Hematopoietic multipotent progenitor cell treated with erythropoietin and hydrocortisone succinate and interleukin-3 and kit ligand, for 8 days (in vitro differentiated cells): ENCODE measurements at places on chromosomes 2 and 18.

DNA sequence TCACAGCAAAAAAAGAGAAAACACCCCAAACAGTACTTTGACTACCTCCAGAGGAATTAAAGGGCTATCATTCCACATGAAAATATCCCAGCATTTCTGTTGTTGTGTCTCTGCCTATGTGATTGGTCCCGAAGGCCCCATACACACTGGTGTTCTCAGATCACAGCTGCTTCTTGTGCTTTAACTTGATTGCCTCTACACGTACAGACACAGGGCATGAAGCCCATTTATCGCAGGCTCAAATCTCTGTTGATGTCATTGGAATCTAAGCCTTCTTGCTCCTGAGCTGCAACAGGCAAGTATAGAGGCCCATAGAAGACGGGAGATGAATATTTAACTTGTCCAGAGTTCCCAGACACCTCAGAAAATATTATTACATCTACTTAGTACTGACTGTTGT is 405.2 kb downstream of the NCKAP5 start:
- DNase-seq: no peak

- DNase-seq: no peak
Measured at GRCh38 chr2:11764920-11765319, 18.5 kb downstream of the LPIN1 start.

- no peak for DNase-seq
Measured at GRCh38 chr18:55998071-55998522, 410.1 kb upstream of the TCF4 start.

GRCh38 chr18:55251254-55251971 is 292.2 kb upstream of the CCDC68 start:
- no peak for DNase-seq

GRCh38 chr18:58884680-58885079 is 20.0 kb downstream of the ZNF532 start:
- no peak for DNase-seq

DNA sequence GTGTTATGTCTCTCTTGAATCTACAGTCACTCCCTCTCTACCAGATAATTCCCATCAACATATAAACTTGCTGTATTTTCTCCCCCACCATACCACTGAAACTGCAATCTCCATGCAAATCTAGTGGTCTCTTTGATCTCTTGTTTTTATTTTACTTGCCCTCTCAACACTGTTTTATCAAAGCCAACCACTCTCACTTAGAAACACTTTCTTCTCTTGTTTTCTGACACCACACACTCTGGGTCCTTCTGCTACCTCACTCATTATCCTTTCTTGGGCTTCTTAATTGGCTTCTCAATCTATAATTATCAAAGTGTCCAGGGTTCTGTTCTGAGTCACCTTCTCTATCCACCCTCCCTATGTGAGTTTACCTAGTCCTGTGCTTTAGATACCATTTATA is 2.0 kb upstream of the MCFD2 start:
- peak; percentile 25 for DNase-seq

DNA sequence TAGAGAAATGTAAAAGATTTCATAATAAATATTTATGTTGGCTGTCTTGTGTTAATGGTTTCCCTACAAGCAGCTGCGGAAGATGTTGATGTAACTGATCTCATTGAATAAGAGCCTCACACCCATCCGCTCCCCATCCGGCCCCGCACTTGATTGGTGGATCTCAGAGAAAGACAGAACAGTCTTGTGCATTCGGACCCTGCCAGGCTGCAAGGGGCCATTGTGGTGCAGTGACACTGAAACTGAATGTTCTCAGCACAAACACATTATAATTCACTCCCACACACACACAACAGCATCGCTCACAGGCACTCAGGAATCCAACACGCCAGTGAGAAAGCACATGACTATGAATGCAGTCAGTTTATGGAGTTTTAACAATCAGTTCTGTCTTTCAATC is 47.8 kb downstream of the PRELID3A start:
- no peak for DNase-seq

DNA sequence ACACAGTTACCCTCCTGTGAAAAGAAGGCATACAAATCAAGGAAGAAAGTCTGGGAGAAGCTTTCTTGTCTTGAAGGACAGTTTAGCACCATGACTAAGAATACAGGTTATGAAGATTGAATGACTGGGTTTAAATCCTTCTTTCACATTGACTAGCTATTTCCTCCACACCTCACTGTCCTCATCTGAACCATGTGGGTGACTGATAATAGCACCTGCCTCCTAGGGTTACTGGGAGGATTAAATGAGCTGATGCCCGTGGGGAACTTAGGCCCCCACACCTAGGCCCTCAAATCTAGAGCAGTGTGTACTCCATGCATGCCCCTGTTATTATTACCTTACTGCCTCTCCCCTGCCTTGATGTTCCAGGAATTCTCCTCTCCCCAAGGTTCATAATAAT is 202.9 kb downstream of the FBXO15 start:
- no peak for DNase-seq

DNA sequence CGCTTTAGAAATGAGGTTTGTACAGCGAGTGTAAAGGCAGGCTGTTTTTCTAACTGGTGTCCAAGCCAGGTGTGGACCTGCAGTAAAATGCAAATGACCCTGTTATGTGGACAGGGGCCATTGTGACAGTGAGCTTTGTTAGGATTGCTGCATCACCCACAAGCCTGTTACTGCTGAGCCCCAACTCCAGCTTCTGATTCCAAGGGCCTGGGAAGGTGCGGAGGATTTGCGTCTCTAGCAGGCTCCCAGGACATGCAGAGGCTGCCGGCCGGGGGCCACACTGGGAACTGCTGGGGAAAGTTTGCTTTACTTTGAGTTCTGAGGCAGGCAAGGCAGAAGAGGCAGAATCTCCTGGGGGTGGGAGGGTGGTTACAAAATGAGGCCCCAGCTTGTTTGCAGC is 164.1 kb downstream of the GLI2 start:
- DNase-seq: no peak
